ENCODE measurements at places on chromosomes 2 and 18. TPM values are rescaled to one million over a fixed set of nuclear protein-coding genes. Genes with fewer than 3 reads are reported as not detected.
A peak's percentile ranks its signal among the peaks of the same experiment; 100 is the strongest.

The NT5DC4 gene
- polyA plus RNA-seq, result not detected

The LAMA1 gene
- 26.0 TPM for polyA plus RNA-seq

DNA sequence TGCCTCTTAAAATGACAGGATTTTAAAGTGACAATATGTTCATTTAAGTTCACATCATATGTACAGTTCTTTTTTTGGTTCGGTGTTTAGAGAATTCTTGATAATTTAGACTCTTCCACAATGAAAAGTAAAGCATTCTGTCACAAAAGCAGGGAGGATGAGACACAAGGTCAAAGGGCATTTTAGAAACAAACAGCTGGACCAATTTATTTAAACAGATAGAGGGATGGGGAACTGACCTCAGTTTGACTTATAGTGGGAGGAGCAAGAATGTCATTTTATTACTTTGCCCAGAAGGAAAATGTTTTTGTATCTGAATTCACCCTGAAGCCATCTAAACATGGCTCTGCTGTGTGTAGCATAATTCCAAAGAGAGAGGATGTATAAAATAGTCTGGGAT lies 128.5 kb downstream of the MEIS1 start:
- DNase-seq, result no peak

The POTEF gene
- not detected for polyA plus RNA-seq

The MROH2A gene
- not detected for polyA plus RNA-seq

The XDH gene
- polyA plus RNA-seq, result 0.35 TPM

GRCh38 chr2:128654408-128654807 lies 335.7 kb upstream of the HS6ST1 start:
- DNase-seq, result no peak

DNA sequence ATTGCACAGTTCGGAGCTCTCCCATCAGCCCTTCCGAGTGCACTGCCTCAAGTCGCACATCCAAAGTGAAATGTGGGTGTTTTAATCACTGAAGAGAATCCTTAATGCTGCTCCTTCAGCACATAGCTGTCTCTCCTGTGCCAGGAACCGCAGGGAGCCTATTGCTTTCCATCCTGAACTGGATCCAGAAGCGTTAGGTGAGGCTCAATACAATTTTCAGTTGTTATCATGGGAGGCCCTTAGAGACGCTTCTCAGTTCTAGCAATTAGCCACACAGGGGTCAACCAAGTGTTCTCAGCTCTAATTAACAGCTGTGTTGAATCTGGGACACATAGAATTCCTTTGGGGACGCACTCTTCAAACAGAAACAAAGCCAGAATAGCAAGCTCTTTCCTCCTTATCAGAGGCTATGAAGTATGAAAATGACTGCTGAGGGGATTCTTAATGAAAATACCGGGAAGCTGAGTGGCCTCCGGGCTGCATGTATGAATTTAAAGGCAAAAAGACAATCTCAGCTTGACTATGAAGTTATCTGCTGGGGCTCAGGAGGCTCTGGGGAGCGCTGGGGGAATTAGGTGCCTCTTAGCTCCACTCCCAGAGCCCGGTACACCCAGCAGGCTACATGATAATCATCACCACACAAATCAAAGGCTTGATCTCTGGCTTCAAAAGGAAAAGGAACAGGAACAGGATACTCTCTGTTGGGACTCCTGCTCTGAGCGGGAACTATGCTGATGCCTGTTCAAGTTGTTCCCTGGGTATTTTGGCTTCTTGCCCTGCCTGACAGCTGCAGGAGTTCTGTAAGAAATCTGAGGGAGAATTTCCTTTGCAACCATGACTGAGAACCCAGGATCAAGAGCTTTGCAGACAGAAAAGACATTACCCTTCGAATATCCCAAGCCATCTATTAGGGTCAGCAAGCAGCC lies 55.4 kb upstream of the NCOA1 start:
- no peak for DNase-seq

GRCh38 chr2:67130531-67131256 lies 266.4 kb upstream of the ETAA1 start:
- peak; percentile 55 for DNase-seq

- no peak for DNase-seq
These were observed 350.6 kb downstream of the RND3 start for GRCh38 chr2:150136893-150137292.

GRCh38 chr18:30150586-30151250 lies 891.8 kb downstream of the DSC3 start:
- no peak for DNase-seq

DNA sequence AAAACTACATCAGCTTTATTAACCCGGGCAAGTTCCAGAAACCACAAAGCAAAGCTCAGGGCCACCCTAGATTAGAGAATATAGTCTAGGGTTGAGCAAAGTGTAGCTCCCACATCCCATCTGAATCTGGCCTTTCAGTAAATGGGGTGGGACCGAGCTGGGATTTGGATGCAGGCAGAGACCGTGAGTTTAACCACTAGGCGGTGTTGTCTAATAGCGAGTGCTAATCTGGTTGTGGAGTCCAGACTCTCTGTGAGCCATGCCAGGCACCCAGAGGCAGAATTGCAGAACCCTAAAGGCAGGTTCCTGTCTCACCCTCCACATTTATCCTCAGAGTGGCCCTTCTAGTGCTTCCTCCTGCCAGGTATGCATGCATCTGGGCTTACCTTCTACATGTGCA lies 435.9 kb downstream of the TSN start:
- no peak for DNase-seq

- DNase-seq, result no peak
These were observed 434.7 kb upstream of the HS6ST1 start for GRCh38 chr2:128753321-128753720.

DNA sequence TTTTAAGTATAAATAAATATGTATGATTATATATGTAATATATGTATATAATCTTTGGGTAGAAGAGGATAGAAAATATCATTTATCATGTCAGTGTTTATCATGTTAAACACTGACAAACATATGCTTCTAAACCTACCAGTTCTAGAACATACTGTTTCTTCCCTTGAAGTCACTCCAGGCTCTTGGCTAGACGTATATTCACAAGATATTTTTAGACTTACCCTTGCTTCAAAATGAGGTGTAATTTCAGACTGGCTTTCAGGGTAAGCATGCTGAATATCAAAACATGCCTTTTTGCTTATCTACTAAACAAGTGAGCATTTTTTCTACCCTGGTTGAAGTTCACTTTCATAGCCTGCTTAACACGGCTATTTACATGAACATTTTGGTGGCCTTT lies 642.4 kb upstream of the PKDCC start:
- DNase-seq, result no peak

The FAM110C gene
- polyA plus RNA-seq, result not detected

DNA sequence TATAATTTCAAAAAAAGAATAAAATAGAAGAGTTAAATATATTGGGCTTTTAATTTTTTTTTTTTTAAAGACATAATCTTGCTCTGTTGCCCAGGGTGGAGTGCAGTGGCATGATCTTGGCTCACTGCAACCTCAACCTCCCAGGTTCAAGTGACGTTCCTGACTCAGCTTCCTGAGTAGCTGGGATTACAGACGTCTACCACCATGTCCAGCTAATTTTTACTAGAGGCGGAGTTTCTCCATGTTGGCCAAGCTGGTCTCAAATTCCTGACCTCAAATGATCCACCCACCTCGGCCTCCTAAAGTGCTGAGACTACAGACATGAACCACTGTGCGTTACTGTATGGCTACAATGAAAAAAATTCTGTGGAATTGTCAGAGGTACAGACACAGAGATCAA lies 98.1 kb upstream of the RGPD4 start:
- no peak for DNase-seq

GRCh38 chr2:238127165-238128060 lies 11.1 kb upstream of the KLHL30 start:
- peak; percentile 24 for DNase-seq

- DNase-seq, result no peak
These were observed 1.3 kb downstream of the HSPD1 start for GRCh38 chr2:197498235-197498936.

GRCh38 chr2:67922080-67922785 lies 140.6 kb downstream of the C1D start:
- no peak for DNase-seq

GRCh38 chr2:237406371-237406895 lies 7.5 kb downstream of the COL6A3 start:
- no peak for DNase-seq

DNA sequence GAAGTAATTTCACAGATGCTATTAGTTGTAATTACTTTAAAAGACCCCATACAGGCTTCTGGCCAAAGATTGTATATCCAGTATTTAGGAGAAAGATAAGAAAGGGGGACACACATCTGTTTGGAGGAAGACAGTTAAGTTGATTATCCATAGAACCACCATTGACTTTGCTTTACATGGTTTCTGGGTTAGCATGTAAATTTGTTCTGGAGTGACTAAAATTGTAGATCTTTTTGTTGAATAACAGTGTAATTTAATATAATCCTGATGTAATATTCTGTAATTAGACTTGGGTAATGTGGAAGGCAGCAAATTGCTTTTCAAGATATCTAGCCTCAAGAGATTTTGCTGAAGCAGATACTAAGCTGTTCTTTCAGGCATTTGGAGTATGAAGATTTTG lies 17.2 kb downstream of the COMMD1 start:
- no peak for DNase-seq

GRCh38 chr2:141741652-141742051 lies 389.2 kb downstream of the LRP1B start:
- DNase-seq, result no peak

GRCh38 chr2:209908511-209908910 lies 93.9 kb upstream of the RPE start:
- DNase-seq, result no peak

The DYNAP gene
- polyA plus RNA-seq, result not detected

The MC2R gene
- polyA plus RNA-seq, result not detected

The TUBB8B gene
- polyA plus RNA-seq, result not detected

DNA sequence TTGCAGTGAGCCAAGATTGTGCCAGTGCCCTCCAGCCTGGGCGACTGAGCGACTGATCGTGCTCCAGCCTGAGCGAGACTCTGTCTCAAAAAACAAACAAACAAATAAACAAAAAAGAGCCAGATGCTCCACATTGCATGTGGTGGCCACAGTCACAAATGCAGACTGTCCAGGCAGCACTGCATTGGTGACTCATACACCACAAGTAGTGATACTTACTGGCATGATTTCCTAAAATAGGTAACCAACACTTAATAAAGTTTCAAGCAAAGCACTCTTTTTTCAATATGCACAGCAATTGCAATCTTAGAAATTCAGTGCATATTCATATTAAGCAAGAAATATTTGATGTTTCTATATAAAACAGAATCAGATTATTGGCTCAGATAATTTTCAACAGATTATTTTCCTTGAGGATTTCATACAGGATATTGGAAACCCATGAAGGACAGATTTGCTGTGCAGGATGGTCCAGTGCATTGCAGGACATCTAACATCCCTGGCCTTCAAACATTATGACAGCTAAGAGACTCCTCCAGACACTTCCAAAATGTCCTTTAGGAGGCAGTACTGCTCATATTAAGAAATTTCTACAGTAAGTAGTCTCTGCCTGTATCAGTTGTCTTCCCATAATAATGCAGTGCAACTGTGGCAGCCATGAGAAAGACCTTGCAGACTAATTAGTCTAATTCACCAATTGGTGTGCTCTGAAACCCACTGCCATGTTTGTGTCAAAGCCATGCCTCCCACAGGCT lies 10.5 kb upstream of the SLC1A4 start:
- no peak for DNase-seq

The THAP4 gene
- 34.1 TPM for polyA plus RNA-seq

DNA sequence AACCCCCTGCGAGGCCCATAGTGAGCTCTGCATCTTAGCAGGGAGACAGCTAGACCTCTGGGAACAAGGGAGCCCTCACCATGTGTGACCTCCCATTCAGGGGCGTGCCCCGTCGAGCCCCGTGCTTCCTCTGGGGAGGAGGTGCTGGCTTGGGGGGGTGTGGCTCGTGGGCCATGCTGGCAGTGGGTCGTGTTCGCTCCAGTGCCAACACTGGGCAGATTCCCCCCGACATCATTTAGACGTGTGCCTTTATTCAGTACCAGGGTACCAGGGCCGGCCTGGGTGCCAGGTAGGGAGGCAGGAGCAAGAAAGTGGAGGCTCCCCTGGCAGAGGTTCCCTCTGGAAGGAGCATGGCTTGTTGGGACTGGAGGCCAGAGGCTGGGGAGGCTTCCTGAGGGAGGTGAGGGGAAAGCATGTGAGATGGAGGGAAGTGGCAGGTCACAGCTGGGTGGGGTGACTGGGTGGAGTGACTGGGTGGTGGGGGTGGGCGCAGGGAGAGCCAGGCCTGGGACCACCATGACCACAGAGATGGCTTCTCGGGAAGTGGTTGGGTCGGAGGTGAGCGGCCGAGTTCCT lies 15.2 kb downstream of the GPC1 start:
- DNase-seq, result no peak

The DUSP28 gene
- polyA plus RNA-seq, result 4.4 TPM

The TRPM8 gene
- 0.11 TPM for polyA plus RNA-seq

- DNase-seq, result no peak
These were observed 369 bp downstream of the SMCHD1 start for GRCh38 chr18:2655954-2656236.

DNA sequence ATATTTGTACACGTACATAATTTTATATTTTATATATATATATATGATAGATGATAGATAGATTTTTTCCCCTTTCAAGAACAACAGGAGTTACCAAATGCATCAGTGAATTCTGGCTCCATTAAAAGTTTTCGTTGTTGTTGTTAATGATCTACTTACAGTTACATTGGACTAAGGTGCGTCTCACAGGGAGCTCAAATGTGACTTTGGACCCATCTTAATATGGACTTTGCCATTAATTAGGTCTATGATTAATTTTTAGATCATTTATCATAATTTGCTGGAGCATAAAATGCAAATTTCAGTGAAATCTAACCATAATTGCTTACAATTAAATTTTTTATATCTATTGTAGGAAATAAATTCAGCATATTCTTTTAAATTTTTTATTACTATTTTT lies 261.6 kb downstream of the NRXN1 start:
- DNase-seq, result no peak

GRCh38 chr18:41585512-41585911 lies 369.5 kb upstream of the PIK3C3 start:
- no peak for DNase-seq

DNA sequence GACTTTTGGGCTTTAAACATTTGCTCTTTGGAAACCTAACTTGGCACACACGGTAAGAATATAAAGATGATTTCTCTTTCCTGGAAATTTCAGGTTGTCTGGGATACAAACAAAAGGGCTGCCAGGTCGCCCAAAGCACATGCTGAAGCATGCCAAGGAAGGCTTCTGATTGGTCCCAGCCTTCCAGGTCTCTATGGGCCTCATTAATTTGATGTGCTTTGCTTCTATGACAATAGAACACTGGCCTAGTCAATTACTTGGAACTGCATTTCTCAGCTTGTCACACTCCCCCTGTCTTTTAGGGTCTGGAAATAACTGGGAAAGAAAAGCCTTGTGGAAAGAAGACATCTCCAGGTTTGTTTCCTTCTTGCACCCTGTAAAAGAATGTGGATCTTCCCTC lies 228.9 kb downstream of the ADCYAP1 start:
- no peak for DNase-seq

The ANKRD30B gene
- polyA plus RNA-seq, result not detected

The TWIST2 gene
- 15.7 TPM for polyA plus RNA-seq

DNA sequence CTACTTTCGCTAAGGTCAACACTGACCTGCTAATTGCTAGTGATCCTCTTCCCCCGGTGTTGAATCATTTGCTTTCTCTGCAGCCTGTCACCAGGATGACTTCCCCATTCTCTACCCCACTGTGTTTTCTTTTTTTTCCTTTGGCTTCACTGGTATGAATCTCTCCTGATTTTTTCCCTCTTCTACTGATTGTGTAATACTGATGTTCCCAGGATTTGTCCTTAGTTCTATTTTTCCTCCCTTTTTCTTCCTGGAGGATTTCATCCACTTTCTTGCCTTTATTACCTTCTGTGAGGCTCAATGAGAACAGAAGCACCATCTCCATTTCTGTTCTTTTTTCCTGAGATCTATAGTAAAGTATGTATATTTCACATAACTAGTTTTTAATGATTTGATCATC lies 14.1 kb upstream of the MSH2 start:
- DNase-seq, result no peak

- no peak for DNase-seq
These were observed 279.0 kb upstream of the STON1 start for GRCh38 chr2:48250943-48251342.
